ENCODE measurements at places on chromosomes 3 and 15. TPM values are rescaled to one million over a fixed set of nuclear protein-coding genes. Genes with fewer than 3 reads are reported as not detected.

The TBC1D2B gene
- polyA plus RNA-seq: 25.5 TPM

The FAIM gene
- 10.5 TPM for polyA plus RNA-seq

The SPINT1 gene
- polyA plus RNA-seq: 0.49 TPM

GRCh38 chr15:60590935-60591495 lies 112.1 kb upstream of the ICE2 start:
- DNase-seq: no peak

- DNase-seq: no peak
Measured at GRCh38 chr3:87614998-87615397, 338.6 kb upstream of the POU1F1 start.

- no peak for DNase-seq
Measured at GRCh38 chr15:63156086-63156710, 1.1 kb downstream of the RPS27L start.

DNA sequence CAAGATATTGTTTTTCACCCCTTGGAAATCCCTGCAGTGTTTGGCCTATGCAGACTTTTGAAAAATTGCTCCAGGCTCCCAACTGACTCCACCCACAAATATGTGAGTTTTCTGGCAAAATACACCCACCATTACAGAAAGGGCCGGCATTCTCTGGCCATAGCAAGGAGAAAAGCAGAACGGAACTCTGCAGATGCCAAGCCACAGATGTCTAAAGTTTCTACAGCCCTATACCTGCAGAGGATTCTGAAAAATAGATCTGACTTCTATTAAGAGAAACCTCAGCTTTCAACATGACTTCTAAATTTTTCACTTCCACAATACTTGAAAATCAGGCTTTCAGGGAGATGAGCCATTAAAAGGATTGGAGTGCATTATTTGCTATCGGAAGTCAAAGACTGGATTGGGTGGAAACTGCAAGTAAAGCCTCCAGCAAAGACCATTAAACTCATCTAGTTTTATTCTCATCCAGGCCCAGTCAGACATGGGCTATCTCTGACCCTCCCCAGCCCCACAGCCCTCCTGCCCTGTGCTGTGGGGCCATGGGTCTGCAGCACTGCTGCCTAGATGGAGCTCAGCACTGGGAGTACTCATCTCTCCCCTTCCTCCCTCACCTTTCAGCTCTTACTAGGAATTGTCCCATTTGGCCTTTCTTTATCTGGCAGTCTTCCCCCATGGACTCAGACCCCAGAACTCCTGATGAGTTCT lies 243.1 kb upstream of the GOLGA6L4 start:
- no peak for DNase-seq

DNA sequence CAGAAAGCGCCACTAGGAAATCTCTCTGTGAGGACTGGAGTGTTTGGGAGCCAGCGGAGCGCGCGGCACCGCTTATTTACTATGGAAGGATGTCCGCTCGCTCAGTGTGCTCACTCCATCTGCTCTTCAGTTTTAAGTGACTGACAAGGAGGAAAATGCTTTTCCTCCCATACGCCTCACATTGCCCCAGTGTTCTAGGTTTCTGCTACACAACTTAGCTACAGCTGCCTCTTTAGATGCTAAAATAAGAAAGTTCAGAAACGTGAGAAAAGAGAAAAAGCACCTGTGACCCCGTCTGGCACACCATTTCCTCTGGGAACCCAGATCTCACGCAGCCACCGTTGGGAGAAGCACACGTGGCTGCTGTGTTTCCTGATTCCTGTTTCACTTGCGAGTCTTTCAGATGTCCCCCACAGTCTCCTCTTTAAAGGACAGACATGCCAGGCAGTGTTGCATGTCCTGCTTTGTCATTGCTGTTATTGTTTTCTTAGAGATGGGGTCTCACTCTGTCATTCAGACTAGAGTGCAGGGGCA lies 11.7 kb upstream of the MUSTN1 start:
- no peak for DNase-seq

- no peak for DNase-seq
Measured at GRCh38 chr3:56295161-56295560, 173.1 kb downstream of the ERC2 start.

DNA sequence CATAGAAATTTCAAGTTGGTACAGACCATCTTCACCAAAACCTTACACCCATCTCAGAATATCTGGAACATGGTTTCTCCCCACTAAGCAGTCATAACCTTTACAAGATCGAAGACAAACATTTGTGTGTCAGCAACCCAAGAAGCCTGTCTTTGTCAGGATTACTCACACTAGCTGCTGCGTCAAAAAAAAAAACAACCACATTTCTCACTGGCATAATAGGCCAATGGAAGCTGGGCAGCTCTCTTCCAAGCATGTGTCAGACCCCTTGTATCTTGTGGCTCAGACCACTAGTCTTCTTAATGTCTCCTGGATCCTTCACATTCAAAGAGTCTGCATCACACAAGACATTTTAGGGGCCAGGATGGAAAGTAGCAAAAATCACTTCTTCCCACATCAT lies 266.9 kb upstream of the IGF1R start:
- no peak for DNase-seq

DNA sequence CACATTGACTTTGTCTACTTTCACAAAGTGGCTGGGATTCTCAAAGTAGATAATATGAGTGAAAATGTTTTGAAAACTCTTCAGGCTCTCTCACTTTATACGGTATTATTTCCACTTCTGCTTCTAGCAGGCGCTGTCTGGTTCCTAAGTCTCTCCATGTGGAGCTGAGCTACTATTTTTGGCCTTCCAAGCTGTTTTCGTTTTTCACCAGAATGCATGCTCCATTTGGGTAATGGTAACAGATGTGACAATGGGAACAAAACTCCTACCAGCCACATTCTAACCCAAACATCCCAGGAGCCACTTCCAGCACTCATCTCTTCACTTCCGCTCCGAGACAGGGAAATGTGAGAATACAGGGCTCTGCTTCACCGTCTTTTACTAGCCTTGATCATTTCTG lies 586.7 kb downstream of the NTRK3 start:
- no peak for DNase-seq

- DNase-seq: no peak
Measured at GRCh38 chr3:73529308-73530021, 95.3 kb downstream of the PDZRN3 start.

DNA sequence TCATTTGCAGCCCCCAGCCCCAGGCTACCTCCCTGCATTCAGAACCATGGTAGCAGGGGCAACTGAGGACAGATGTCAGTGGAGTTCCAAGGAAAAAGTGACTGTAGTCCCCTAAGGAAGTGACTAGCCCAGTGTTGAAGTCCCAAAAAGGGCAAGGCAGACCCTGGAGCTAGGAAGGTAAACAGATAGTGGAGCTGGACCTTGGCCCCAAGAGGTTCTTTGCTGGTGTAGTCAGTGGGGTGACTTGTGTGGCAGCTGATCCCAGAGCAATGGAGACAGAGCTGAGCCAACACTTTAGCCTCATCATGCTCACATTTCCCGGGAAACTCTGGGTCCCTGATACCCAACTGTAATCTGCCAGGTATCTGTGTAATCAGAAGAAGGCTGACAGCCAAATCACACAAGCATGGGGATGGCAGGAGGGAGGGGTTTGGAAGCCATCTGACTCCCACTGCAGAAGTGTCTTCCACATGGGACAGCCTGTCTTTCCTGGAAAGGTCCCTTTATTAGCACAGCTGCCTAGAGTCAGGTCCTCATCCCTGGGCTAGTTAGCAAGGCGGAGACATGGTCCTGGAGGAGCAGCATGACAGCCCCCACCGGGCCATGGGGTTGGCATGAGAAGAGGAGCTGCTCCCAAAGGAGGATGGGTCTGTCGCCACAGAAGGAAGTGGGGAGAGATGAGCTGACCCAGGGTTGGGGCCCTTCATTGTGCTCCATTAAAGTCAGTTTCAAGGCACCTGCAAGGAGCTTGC lies 39.8 kb downstream of the PXYLP1 start:
- DNase-seq: no peak

- no peak for DNase-seq
Measured at GRCh38 chr3:138747225-138747624, 87.5 kb downstream of the PIK3CB start.

DNA sequence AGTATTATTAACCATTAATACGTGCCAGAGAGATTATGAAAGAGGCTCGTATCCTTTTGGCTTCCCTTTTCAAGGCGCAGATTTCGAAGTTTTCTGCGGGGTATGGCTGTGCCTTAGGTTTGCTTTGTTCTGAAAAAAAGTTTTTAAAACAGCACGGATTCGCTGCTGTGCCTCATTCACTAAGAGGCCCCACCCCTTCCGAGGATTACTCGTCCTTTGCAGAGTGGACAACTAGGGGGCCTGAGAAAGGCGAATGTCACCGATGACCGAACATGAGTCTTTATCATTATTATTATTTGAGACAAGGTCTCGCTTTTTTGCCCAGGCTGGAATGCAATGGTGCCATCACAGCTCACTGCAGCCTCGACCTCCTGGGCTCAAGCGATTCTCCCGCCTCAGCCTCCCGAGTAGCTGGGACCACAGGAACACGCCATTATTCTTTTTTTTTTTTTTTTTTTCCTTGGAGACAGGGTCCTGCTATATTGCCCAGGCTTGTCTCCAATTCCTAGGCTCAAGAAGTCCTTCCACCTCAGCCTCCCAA lies 684 bp upstream of the RPS27L start:
- no peak for DNase-seq

- DNase-seq: no peak
Measured at GRCh38 chr15:39250460-39251186, 330.3 kb upstream of the THBS1 start.

DNA sequence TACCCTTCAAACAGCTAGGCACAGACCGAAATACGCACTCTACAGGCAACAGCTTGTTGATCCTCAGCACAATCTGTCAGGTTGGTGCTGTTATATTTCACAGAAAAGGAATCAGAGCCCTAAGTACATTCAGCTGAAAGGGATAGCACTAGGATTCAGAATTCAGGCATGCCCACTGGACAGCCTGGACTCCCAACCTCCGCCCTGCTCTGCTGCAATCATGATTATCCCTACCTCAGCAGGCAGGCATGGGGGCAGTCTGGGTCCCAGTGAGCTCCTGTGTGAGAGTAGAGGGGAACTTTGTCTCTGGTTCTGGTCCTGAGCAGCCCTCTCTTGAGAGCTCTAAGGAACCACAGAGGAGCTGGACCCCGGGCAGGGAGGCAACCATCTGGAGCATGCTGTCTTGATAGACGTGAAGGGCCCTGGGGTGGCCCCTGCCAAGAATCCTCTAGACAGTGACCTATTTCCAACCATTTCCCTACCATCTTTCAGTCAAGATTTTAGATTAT lies 23.4 kb upstream of the NOX5 start:
- no peak for DNase-seq

GRCh38 chr3:109268181-109268580 lies 48.1 kb downstream of the DPPA2 start:
- no peak for DNase-seq

Data from forelimb muscle (tissue), 1 donor.